Cortex of kidney (tissue), 1 donor: ENCODE measurements at places on chromosomes 1 and 21.

- no peak for DNase-seq
Measured at GRCh38 chr1:204314893-204315658, 44.7 kb downstream of the PLEKHA6 start.

DNA sequence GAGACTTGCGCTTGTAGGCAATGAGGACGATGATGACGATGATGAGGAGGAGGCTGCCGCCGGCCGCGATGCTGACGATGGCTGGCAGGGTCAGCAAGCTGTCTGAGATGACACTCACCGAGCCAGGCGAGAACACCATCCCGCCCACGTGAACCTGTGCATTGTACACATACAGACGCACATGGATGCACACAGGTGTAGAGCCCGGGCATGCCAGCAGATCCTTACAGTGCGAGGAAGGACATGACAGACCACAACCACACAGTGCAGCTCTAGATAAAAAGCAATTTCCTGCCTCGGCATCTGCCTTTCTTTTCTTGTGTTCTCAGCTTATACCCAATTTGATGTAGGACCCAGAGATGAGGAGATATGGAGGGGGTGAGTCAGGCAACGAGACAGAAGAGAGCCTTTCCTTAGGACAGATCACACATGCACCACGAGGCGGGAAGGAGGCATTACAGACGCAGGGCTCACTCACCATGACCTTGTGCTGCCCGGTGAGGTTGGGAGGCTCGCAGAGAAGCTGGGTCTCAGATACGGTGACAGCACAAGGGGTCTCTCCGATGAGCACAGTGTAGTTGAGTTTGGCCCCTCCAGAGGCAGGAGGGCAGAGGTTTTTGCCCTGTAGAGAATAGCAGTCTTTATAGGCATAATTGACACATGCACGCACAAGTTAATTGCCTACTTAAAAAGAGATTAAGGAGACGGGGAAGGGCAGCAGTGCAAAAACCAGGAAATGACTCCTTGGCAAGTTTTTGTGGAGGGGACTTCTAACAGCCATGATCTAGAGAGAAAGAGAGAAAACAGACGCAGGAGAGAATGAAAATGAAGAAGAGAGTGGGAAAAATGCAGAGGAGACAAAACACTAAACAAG lies 133.9 kb upstream of the CD34 start:
- DNase-seq: no peak

DNA sequence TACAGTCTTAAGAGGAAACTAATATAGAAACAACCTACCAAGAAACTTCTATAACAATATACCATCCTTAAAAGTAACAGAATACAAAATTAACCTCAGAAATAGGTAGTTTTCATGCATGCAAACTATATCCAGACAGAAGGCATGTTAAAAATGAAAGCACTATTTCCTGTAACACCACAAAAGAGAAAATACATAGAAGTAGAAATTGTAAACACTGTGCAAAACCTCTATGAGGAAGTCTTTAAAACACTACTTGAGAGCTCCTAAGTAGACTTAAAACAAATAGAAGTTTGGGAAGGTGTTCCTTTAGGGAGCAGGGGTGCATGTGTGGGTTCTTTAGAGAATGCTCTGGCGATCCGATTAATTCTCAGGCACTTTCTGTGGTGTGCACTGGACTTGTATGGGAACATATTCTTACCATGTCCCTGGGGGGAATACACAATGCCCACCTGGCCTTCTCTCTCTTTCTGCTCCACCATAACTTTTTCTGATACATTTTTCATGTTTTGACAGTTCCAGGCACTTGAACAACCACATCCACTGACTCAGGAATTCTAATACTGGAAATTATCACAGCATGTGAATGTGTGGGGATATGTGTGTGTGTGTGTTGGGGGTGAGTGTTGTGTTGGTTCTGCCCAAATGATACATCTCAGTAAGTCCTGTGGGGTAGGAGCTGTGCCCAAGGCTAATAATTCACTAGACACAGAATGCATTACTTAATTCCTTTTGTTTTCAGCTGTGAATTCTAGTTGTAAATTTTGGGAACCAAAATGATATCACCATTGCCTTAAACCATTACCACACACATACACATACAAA lies 866.3 kb upstream of the B3GALT2 start:
- no peak for DNase-seq

DNA sequence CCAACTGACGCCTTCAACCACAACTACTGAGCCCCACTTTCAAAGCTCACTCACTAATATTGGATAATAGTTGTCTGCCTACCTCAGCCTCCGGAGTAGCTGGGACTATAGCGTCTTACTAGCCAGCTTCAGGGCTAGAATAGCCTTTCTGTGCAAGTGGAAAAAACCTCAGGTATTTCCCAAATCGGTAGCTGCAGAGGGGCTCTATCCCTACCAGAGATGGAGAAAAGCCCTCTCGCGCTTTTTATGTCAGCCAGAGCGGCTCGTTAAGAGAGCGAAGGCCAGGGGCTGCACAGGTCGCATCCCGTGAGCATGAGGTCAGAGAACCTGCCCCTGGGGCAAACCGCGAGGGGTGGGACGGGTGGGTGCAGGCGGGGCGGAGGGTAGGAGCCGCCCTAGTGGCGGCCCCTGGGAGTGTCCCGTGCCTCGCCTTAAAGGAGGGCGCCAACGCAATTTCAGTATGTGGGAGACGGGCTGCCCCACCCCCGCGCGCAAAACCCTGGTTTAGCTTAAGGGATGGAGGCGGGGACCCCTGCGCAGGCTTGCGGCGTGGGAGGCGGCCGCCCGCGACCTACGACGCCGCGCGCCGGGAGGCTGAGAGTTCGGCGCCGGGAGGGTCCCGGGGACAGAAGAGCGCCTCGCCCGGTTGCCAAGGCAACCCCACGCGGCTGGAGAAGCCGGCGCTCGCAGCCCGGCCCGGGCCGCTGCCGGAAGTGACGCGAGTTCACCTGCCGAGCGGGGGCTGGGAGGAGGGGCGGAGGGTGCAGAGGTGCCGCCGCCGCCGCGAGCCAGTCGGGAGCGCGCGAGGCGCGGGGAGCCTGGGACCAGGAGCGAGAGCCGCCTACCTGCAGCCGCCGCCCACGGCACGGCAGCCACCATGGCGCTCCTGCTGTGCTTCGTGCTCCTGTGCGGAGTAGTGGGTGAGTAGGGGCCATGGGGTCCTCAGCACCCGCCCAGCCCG lies at the start of gene CXADR:
Gene CXADR (plus strand): TSS at position 791 of the 961 bp plus-strand sequence. CDS start 87 bp downstream, at position 878.
- DNase-seq: peak; percentile 30

GRCh38 chr1:174700314-174700713 lies 252.6 kb downstream of the GPR52 start:
- no peak for DNase-seq

- no peak for DNase-seq
Measured at GRCh38 chr1:15918962-15919715, 56.8 kb downstream of the ZBTB17 start.

DNA sequence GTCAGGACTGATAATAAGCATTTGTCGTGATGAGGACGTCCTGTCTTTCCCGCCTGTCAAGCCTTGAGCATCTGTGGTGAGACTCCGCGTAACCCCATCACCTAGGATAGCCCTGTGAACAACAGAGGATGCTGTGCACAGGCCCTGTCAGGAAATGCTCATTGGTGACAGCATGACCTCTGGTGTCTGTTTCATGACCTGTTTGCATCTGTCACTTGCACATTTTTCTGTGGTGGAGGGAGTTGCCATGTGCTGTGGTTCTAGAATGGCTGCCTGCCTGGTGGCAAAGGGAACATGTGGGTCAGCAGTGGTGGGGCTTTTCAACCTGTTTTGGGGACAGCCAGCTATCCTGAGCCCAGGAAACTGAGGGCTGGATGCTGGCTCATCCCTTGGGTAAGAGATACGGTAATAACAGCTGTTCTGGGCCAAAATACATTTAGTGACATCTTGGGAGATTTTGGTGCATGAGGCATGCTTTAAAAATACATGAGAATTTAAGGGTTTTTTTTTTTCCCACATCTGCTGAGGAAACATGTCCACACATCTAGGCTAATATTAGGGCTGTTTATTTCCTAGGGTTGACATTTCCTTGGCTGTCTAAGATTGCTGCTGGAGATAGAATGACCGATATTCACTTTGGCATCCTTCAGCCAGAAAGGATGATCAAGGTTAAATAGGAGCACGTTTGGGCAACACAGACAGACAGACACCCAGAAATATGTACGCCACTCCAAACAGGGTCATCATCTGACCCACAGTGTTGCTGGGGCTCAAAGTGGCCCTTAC lies 52.9 kb downstream of the KCNC4 start:
- no peak for DNase-seq

GRCh38 chr1:231590453-231591198 lies 36.0 kb upstream of the DISC1 start:
- DNase-seq: no peak

GRCh38 chr1:223017291-223017690 lies 125.8 kb downstream of the TLR5 start:
- DNase-seq: no peak

GRCh38 chr1:87399264-87399663 lies 70.6 kb downstream of the LMO4 start:
- DNase-seq: no peak

GRCh38 chr1:201262963-201263608 lies 20.2 kb upstream of the PKP1 start:
- no peak for DNase-seq

- DNase-seq: no peak
Measured at GRCh38 chr1:3466366-3467075, 12.1 kb downstream of the ARHGEF16 start.

GRCh38 chr1:76949503-76949902 lies 82.2 kb downstream of the ST6GALNAC5 start:
- DNase-seq: no peak

GRCh38 chr1:177650947-177651346 lies 318.9 kb downstream of the SEC16B start:
- DNase-seq: no peak

- no peak for DNase-seq
Measured at GRCh38 chr1:26287033-26287711, 7.3 kb downstream of the SH3BGRL3 start.

DNA sequence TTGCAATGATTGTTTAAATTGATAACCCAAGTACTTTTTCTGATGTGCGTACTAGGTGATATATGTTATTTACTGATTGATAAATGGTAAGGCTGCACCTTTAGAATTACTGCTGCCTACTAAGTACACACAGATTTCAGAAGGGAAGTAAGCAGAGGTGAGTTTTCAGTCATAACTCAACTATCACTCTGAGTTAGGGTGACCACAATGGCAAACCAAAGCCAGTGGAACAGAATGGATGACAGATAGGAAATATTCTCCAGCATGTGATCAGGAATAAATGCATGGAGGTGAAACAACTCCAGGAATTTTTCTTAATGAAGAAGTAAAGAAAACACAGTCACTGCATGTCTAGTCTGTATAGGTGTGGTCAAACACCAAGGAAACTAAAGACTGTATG lies 7.5 kb upstream of the KCNJ15 start:
- no peak for DNase-seq

DNA sequence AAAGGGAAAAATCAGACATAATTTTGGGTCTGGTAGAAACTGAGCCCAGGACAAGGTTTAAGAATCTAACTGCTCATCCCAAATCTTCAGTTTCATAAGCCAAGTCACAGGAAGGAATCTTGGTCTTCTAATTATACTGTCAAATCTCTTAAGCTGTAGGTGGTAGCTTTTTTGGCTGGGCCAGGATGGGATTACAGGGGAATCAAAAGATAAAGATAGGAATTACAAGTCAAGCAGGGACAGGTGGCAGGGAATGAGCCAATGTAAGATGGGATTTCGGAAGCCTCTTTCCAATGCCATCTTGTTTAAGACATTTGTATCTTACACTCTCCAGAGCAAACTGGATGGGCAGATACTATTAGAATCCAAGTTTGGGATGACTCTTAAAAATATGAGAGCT lies 383.5 kb downstream of the KCNH1 start:
- no peak for DNase-seq

- DNase-seq: no peak
Measured at GRCh38 chr1:99943223-99943794, 26.5 kb upstream of the SLC35A3 start.

- no peak for DNase-seq
Measured at GRCh38 chr1:27307874-27308598, 13.9 kb upstream of the TMEM222 start.

DNA sequence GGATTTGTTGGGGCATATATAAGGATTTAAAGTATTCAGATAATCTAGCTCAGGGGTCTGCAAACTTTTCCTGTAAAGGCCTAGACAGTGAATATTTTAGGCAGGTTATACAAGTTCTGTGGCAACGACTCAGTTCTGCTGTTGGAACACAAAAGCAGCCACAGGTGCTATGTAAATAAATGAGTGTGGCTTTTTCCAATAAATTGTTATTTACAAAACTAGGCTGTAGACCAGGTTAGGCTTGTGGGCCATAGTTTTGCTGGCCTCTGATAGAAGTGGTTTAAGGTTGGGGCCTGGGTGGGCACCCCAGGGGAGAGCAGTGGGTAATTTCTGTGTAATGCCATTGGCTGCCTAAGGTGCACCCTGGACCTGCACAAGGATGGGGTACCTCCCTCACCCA lies 16.9 kb upstream of the IGFN1 start:
- DNase-seq: no peak

GRCh38 chr1:215631040-215631439 lies 63.9 kb downstream of the KCTD3 start:
- DNase-seq: no peak

DNA sequence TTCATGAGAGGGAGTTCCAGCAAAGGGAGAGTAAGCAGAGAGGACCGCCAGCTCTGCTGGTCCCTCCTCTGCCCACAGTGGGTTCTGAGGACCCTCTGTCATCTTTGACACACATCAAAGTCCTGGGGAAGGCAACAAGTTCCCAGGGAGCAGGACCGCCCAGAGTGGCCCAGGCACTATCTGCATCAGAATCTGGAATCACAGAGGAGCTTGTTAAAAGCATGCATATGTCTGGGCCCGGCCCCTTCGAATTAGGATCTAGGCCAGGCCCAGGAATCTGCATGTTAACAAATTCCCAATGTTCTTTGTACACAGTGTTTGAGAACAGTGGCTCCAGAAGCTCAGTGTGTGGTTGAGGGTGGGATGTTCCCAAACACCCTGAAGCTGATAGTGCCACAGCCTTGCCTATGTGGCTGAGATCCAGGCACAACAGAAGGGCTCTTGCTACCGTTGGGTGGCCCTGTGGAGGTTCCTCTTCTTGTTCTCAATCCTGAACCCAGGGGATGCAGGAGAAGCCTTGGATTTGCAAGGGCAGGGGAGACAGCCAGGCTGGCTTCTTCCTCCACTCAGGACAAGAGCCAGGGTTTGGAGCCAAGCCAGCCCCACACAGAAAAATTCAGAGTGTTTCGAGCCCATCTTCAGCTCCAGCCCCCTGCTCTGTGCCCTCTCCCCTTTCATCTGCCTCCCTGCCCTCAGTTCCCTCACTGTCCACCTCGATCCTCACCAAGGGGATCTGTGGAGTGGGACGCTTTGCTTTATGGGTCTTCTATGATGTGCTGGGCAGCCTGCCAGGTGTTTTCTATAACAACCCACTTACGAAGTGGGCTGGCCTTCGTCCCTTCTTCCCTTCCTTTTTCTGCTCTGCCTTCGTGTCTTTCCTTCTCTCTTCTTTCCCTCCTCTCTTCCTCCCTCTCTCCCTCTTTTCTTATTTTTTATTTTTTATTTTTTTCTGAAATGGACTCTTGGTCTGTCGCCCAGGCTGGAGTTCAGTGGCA lies 129.0 kb upstream of the TMPRSS2 start:
- DNase-seq: no peak

DNA sequence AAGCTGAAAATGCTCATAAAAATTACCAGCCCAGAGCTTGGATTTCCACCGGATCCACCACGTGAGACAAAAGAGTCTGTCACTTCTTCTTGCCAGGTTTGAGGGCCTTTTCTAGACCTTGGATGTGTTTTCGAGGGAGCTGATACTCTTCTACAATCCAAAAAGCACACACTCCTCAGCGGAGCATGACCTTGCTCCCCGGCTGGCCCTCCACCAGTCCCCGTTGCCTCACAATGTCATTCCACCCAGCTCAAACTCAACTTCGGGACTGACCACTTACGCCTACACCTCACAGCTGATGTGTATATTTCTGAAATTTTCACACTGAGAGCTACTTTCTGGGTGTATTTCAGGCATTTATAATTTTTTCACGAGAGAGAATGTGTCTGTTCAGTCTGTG lies 20.6 kb downstream of the EIF2D start:
- DNase-seq: no peak
